ENCODE measurements at places on chromosomes 6 and 20. TPM values are rescaled to one million over a fixed set of nuclear protein-coding genes. Genes with fewer than 3 reads are reported as not detected.

CLIC5 gene
- total RNA-seq, result 2.2 TPM

NOX3 gene
- total RNA-seq, result not detected

VSX1 gene
- total RNA-seq, result not detected

ZNF322 gene
- 9.5 TPM for total RNA-seq

RSPO3 gene
- total RNA-seq, result not detected

MUCL3 gene
- total RNA-seq, result not detected

THEMIS gene
- total RNA-seq, result 144 TPM

ENPP4 gene
- total RNA-seq, result 4.9 TPM

ACOT8 gene
- 29.3 TPM for total RNA-seq

GPR6 gene
- total RNA-seq, result not detected

SAMD10 gene
- 12.5 TPM for total RNA-seq

TRIM38 gene
- total RNA-seq, result 19.1 TPM

DEFB132 gene
- not detected for total RNA-seq

AFDN gene
- 20.9 TPM for total RNA-seq

PHACTR3 gene
- not detected for total RNA-seq

WFDC10A gene
- total RNA-seq, result not detected

BMP5 gene
- total RNA-seq, result not detected

IL17A gene
- total RNA-seq, result not detected

FAM162B gene
- not detected for total RNA-seq

KCNG1 gene
- not detected for total RNA-seq

CCDC28A gene
- total RNA-seq, result 17.4 TPM

ZC3H12D gene
- total RNA-seq, result 6.0 TPM

NKX2-4 gene
- total RNA-seq, result not detected

GABRR1 gene
- total RNA-seq, result not detected

NELFE gene
- 70.8 TPM for total RNA-seq
